Left ventricle myocardium inferior (tissue), 1 donor: ENCODE measurements at places on chromosomes 3 and 15. TPM values are rescaled to one million over a fixed set of nuclear protein-coding genes. Genes with fewer than 3 reads are reported as not detected.
A peak's percentile ranks its signal among the peaks of the same experiment; 100 is the strongest.

ALDH1L1 gene
- total RNA-seq, result 24.3 TPM

DNA sequence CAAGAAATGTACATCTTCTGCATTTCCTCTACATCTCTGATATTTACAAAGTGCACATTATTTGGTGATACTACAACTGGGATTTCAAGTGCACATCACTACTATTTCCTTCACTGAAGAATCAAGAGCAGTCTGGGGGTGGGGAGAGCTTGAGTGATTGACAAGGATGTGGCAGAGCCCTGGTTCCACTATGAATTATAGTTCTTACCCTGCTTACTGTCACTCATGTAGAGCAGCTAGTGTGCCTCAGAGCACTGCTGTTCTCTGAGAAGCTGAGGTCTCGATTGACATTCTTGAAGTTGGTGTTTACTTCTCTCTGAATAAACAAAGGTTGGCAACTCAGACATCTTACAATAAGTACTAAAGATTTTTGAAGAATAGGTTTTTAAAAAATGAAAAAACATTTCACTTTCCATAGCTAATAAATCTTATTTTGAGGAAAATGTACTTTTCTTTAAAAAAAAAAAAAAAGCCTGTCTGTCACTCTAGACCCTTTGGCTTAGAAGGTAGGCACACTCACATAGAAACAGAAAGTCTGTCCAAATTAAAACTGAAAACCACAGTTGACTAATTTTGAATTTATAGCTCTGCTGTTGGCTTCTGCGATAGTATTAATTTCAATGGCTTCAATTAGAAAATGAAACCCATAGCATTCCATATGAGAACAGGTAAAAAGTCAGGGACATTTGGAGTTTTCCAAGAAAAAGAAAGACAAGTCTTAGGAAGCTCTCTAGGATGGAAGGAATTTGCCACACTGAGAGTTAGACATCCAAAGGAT, 5.6 kb downstream of the GREM1 start:
- no peaks in the 10 kb centered on the region for H3K36me3 ChIP-seq
- peaks cover 11% of the 10 kb centered on the region for H3K4me1 ChIP-seq
- no peak for DNase-seq
- H3K4me3 ChIP-seq, result no peak overlapping the region

ANP32A gene
- total RNA-seq, result 150 TPM

DNA sequence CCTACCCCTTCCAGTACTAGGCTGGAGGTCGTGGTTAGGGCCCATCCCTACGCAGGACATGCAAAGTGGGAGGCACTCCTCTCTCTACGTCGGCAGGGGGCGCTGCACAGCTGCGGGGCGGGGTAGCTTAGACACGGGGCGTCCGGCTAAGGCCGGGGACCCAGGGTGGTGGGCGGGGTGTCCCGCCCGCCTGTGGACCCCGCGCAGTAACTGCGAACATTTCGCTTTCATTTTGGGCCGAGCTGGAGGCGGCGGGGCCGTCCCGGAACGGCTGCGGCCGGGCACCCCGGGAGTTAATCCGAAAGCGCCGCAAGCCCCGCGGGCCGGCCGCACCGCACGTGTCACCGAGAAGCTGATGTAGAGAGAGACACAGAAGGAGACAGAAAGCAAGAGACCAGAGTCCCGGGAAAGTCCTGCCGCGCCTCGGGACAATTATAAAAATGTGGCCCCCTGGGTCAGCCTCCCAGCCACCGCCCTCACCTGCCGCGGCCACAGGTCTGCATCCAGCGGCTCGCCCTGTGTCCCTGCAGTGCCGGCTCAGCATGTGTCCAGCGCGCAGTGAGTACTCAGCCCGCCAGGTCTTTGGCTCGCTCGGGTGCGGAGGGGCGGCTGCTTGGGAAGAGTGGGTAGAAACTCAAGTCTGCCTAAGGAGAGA, at the start of gene IL12A:
TSS of gene IL12A (plus strand) at position 219 of the 655 bp plus-strand sequence.
- H3K4me3 ChIP-seq, result peak within 1 kb of the TSS; percentile 87
- peak within 1 kb of the TSS; percentile 40 for H3K27ac ChIP-seq
- H3K36me3 ChIP-seq, result no peaks in the 10 kb centered on the region
- H3K4me1 ChIP-seq, result peaks cover 17% of the 10 kb centered on the region

- no peak for DNase-seq
- H3K27ac ChIP-seq, result no peak overlapping the region
- H3K4me1 ChIP-seq, result no peaks in the 10 kb centered on the region
- H3K36me3 ChIP-seq, result no peaks in the 10 kb centered on the region
These were observed 9.4 kb downstream of the FAM81A start for GRCh38 chr15:59447367-59447766.

SQOR gene
- total RNA-seq, result 16.5 TPM

GOLGA8N gene
- total RNA-seq, result 10.9 TPM

DNA sequence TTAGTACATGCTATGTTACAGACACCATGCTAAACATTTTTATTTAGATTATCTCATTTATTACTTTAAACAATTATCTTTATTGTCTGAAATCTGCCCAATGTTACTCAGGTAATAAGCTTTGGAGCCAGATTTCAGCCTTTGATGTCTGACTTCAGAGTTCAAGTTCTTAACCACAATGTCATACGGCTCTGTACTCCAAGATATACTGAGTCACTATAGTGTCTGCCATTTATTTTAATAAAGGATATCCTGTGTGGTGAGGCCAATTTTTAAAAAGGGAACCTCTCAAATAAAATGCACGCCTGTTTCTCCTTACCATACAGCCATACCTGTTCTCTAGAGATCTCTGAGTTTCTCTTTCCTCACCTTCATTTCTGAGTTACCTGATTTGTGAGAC, 193.1 kb downstream of the EPHA3 start:
- no peak overlapping the region for H3K4me3 ChIP-seq
- no peaks in the 10 kb centered on the region for H3K27me3 ChIP-seq
- DNase-seq, result no peak
- no peaks in the 10 kb centered on the region for H3K36me3 ChIP-seq

GRCh38 chr3:193451902-193452301, 73.3 kb upstream of the ATP13A5 start:
- no peaks in the 10 kb centered on the region for H3K36me3 ChIP-seq
- DNase-seq, result no peak
- no peak overlapping the region for H3K27ac ChIP-seq
- no peaks in the 10 kb centered on the region for H3K4me1 ChIP-seq

TFRC gene
- total RNA-seq, result 76.4 TPM

- no peak overlapping the region for H3K4me3 ChIP-seq
- H3K36me3 ChIP-seq, result no peaks in the 10 kb centered on the region
- H3K27me3 ChIP-seq, result peaks cover 80% of the 10 kb centered on the region
- H3K27ac ChIP-seq, result no peak overlapping the region
- DNase-seq, result no peak
These were observed 111.1 kb upstream of the FOXB1 start for GRCh38 chr15:59892985-59893384.
